ENCODE measurements at places on chromosomes 13 and 19.
A peak's percentile ranks its signal among the peaks of the same experiment; 100 is the strongest.

DNA sequence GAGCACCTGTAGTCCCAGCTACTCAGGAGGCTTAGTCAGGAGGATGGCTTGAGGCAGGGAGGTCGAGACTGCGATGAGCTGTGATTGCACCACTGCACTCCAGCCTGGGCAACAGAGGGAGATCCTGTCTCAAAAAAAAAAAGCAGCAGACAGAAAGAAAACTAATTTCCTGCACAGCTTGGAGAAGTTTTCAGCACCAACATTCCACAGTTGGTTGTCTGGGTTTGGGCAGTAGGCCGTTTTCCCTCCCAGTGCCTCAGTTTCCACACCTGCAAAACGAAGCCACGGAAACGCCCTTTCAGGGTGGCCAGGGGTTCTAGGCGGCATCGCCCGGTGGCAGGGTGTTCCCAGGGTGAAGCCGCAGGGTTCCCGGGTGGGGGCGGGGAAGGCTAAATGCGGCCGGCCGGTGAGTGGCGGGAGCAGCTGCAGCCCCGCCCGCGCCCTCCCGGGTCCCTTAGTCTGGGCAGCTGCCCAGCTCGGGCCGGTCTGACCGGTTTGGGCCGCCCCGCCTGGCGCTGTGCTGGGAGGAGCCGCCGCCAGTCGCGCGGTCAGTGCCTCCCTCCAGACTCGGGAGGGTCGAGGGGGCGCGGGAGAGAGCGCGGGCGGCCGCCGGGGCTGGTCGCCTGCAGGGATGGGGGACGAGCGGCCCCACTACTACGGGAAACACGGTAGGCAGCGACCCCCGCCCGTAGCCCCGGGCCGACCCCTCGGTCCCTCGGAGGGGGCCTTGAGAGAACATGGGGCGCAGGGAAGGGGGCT, at the start of gene SLC44A2:
TSS of gene SLC44A2 (plus strand) at position 551 of the 759 bp plus-strand sequence. CDS start at position 632, 81 bp downstream.
- DNase-seq: peak; percentile 97

DNA sequence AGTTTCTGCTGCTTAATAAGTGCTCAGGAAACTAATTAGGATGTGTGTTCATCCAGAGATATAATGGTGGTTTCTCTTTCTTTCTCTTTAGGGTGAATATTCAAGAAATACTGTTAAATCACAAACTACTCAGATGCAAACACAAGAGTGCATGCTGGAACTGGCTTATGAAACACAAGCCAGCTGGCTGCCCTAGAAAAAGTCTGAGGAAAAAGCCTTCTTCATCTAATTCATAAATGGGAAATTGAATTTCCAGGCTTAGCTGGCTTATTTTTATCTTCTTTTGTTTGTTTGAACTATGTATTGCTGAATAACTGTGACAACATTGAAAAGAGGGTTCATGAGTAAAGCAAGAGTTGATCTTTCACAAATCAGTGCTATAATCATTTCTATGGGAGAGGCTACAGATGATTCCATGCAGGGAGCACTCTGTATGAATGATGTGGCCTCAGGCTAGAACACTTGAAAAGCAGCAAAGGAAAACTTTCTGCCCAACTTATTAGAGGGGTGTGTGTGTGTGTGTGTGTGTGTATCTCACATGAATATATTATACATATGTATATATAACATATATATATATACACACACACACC, 69.8 kb upstream of the SCEL start:
- DNase-seq: no peak

- DNase-seq: peak; percentile 85
Measured at GRCh38 chr19:43519436-43520088, 7.4 kb downstream of the ETHE1 start.

DNA sequence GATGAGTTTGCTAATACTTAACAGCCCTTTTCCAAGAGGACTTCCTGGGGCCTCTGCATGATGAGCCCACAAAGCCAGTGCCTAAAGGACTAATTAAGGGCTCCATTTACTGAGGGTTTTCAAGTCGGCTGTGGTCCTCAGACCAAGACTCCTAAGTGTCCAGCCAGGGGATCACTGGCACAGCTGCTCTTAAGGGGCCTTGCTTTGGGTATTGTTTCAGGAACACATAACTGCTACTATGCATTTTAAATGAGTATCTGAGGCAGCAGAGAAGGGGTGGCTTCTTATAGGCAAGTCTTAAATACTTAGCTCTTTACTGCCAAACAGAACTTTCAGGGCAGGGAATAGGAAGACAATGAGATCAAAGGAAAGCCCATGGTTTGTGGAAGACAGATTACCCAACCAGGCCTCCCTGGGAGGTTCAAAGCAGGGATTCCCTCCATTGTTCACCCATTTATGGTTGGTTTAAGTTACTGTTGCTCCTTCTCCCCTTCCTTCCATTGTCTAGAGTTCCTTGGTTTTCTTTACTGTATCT, 61.9 kb downstream of the TNFRSF19 start:
- DNase-seq: no peak

GRCh38 chr19:2351591-2351990, 8.5 kb upstream of the TMPRSS9 start:
- no peak for DNase-seq

- DNase-seq: no peak
Measured at GRCh38 chr13:36026531-36026930, 104.7 kb downstream of the DCLK1 start.

GRCh38 chr13:30714629-30715371, 20.5 kb upstream of the ALOX5AP start:
- DNase-seq: no peak

- no peak for DNase-seq
Measured at GRCh38 chr13:101773062-101773461, 320.6 kb downstream of the ITGBL1 start.

- DNase-seq: no peak
Measured at GRCh38 chr19:44985445-44985844, 15.8 kb upstream of the RELB start.

GRCh38 chr13:51764184-51765141, 39.5 kb downstream of the DHRS12 start:
- DNase-seq: peak; percentile 76

DNA sequence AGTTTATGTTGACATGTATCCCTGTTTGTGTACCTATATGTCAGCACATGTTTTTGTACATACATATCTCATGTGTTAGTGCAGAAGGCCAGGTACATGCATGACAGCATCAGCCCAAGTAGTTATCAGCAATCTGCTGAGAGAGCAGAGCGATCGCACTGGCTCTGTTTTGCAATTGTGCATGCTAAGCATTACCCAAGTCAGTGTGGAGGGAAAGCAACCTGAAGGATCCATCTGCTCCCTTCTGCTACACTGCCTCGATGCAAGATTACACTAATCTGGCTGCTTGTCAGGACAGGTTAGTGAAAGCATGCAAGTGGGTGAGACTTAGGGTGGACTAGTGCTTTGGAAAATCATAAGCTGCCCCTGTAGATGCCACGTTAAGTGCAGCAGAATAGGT, 211.8 kb downstream of the PCCA start:
- DNase-seq: no peak

DNA sequence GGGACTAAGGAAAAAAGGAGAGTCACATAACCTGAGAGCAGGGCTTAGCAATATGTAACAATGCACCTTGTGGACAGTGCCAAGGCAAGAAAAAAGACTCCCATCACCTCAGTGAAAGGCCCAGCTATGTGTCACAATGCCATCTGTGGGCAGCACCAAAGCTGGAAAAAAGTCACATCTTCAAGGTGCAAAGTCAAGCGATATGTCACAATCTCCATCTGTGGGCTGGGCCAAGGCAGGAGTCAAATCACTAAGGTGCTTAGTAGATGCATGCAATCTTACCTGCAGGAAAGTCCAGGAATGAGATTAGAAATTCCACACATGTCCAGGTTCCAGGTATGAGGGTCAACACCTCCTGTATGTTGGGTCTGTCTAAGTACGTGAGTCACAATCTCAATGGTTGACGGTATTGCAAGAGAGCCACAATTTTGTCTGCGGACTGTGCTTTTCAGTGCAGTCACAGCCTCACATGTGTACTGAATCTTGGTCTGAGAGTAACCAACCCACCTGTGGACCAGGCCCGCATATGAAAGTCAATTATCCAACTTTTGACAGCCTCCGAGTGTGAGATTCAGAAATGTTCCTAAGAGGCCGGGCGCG, 14.8 kb upstream of the ZNF43 start:
- DNase-seq: no peak

DNA sequence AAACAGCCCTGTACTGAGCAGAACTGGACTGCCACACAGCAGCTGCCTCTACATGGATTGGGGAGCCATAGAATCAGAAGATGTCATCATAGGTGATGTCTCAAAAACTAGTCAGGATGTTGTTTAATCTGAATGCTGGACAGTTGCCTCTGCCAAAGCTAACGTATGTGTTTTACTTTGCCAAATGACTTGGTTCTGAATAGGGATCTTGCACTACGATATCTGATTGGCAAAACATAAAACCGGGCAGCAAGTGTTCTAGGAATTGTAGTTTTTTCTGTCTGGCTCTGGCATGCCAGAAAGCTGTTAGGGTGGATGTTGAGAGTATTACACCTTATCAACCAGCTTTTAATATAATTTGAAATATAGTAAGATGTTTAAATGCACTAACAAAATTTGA, 645.9 kb downstream of the GPC5 start:
- DNase-seq: no peak

GRCh38 chr19:37127999-37128820, 44.3 kb downstream of the ZNF585A start:
- DNase-seq: no peak

DNA sequence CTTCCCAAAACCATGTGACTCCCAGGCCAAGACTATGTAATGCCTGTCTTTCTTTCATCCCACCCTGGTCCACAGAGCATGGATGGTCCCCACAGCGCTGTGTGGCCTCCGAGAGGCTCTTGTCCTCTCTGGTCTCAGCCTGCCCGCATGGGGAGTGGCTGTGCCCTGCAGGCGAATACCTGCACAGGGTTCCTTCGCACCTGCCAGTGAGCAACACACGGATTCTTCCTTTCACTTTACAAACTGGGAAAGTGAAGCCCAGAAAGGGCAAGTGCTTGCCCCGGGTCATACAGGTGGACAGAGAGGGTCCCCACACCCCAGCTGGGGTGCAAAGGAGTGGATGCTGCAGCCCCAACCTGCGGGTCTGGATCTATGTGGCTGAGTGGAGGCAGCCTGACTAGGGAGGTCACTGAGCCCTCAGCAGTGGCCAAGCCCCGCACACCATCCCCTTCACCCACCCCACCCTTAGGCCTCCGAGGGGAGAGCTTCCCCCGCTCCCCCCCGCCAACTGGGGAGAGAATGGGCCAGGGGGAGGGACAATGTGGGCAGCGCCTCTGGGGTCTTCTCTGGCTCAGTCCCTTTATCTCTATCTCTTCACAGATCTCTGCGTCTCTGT, 747 bp upstream of the MARK4 start:
- DNase-seq: no peak

GRCh38 chr13:32381539-32381938, 46.4 kb downstream of the N4BP2L1 start:
- peak; percentile 38 for DNase-seq

DNA sequence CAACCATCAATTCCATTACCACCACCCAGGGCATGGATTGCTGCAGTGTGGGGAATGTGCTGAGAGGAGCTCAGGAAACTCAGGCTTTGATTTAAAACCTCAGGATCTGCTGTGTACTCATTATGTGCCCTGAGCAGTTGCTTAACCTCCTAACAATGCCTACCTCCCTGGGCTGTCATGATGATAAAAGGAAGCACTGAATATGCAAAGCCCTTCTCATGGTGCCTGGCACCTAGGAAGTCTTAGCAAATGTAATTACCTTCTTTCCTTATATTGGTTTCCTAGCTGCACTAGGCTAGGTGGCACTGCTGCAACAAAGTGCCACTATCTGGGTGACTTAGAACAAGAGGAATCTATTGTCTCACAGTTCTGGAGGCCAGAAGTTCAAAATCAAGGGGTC, 62.2 kb downstream of the KCTD12 start:
- no peak for DNase-seq

- no peak for DNase-seq
Measured at GRCh38 chr19:56273563-56274117, 1.1 kb downstream of the EDDM13 start.

GRCh38 chr13:69418319-69418718, 689.3 kb upstream of the ATXN8OS start:
- no peak for DNase-seq

GRCh38 chr13:96238861-96239260, 149.0 kb downstream of the HS6ST3 start:
- no peak for DNase-seq

- peak; percentile 58 for DNase-seq
Measured at GRCh38 chr19:47272448-47273312, 2.0 kb upstream of the INAFM1 start.

DNA sequence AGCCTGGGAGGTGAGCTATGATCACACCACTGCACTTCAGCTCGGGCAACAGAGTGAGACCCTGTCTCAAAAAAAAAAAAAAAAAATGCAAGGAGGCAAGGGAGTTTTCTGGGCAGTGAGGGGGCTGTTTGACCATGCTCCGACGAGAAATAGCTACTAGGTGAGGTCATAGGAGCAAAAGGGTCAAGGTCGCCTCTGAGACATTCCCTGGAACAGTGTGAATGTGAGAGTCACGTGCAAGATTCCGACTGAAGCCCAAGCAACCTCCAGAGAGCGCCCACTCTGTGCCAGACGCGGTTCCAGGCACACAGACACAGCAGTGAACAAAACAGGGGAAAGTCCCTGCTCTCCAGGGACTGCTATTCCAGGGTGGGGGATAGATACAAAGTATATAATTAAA, 2.5 kb downstream of the ZNRF4 start:
- no peak for DNase-seq

DNA sequence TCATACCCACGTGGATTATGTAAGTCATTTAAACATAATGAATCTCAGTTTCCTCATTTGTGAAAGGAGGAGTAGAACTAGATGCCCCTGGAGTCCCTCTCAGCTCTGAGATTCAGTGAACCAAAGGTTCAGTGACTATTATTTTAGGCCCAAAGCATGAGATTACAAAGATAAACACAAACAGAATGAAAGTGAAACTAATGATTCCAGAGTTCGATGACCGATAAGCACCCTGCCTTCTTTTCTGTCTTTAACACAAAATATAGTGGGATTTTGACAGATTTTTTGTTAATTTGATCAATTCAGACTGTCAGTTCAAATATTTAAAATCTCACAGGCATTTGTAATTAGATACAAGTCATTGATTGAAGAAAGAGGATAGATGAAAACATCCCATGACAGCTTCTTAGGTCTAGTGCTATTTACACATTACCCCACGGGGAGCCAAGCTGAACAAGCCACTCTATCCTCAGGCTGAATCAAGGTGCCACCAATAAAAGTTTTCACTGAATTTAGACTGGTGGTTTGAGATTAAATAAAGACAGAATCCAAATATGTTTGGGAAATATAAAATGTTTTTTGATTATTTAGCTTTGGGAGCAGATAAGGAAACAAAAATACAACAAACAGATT, 64.6 kb upstream of the RAP2A start:
- peak; percentile 24 for DNase-seq

- DNase-seq: peak; percentile 95
Measured at GRCh38 chr19:52171321-52172169, at the start of gene ZNF836. Gene ZNF836 (minus strand): TSS chr19:52171621. CDS start chr19:52168072, 3,549 bp downstream.

Measured in AG20443 (cell line).